Activated T-cell treated with anti-CD3 and anti-CD28 coated beads for 48 hours (primary cell): ENCODE measurements at places on chromosomes 11 and 22.

GRCh38 chr22:29635734-29636357, 32.4 kb downstream of the NF2 start:
- no peak for DNase-seq

GRCh38 chr11:123188508-123189165, 6.4 kb downstream of the CLMP start:
- DNase-seq, result no peak

GRCh38 chr11:94728541-94728940, 39.6 kb upstream of the AMOTL1 start:
- no peak for DNase-seq

- DNase-seq, result no peak
Observed at GRCh38 chr11:27735281-27735680, 35.0 kb upstream of the BDNF start.

- DNase-seq, result peak; percentile 90
Observed at GRCh38 chr11:73982595-73982989, at the start of gene UCP2. Gene UCP2 (minus strand): TSS chr11:73982843. CDS start chr11:73978378, 4,465 bp downstream.

DNA sequence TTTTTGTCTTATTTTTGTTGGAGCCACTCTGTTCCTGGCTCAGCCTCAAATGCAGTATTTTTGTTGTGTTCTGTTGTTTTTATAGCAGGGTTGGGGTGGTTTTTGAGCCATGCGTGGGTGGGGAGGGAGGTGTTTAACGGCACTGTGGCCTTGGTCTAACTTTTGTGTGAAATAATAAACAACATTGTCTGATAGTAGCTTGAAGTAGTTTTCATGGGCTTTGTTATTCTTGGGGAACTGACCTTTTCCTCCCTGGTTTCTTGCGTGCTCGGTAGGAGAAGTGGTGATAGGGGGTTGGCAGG, 6.0 kb upstream of the MCM5 start:
- DNase-seq, result no peak

DNA sequence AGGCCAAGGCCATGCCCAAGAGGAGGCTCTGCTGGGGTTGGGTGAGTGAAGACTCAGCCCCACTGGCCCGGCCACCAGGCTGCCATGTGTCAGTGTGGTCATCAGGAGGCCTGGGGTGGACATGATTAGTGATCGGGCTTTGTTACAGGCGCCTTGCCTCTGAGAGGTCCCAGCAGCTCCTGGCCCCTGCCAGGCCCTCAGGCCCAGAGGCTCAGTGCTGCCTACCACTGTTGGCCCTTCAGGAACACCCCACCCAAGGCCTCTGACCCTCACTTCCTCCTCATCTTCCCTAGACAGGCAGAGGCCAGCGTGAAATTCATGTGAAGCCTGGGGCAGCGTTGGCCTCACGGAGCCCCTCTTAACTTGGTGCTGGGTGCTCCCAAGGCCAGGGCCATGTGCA, 2.2 kb downstream of the MRPL23 start:
- no peak for DNase-seq

GRCh38 chr11:116294630-116295029, 478.2 kb downstream of the BUD13 start:
- DNase-seq, result no peak

GRCh38 chr11:43574949-43575912, 105.3 kb upstream of the HSD17B12 start:
- peak; percentile 19 for DNase-seq

- DNase-seq, result peak; percentile 49
Observed at GRCh38 chr11:63837027-63837688, 1.8 kb upstream of the MARK2 start.

GRCh38 chr11:78072455-78072854, 7.2 kb downstream of the NDUFC2 start:
- no peak for DNase-seq

DNA sequence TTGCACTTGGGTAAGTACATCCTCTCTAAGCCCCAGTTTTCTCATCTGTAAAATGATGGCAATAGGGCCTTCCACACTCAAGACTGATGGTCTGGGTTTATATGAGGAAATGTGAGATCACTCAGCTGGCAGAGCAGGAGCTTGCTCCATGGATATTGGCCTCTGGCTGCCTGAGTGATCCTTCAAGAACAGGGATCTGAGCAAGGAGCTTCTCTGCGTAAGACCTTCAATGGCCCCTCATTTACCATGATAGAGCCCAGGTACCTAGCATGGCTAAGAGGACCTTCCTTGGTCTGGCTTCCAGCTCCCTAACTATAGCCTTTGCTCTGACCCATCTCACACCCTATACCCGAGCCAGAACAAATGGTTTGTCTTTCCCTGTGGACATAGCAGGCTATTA, 5.5 kb downstream of the ROBO4 start:
- DNase-seq, result no peak

- no peak for DNase-seq
Observed at GRCh38 chr11:75073459-75074190, 23.1 kb downstream of the OR2AT4 start.

GRCh38 chr11:108880510-108880909, 215.6 kb downstream of the DDX10 start:
- no peak for DNase-seq

GRCh38 chr11:114736806-114737205, 58.5 kb downstream of the NXPE2 start:
- DNase-seq, result no peak

GRCh38 chr11:12922418-12922817, 86.7 kb upstream of the RASSF10 start:
- no peak for DNase-seq

DNA sequence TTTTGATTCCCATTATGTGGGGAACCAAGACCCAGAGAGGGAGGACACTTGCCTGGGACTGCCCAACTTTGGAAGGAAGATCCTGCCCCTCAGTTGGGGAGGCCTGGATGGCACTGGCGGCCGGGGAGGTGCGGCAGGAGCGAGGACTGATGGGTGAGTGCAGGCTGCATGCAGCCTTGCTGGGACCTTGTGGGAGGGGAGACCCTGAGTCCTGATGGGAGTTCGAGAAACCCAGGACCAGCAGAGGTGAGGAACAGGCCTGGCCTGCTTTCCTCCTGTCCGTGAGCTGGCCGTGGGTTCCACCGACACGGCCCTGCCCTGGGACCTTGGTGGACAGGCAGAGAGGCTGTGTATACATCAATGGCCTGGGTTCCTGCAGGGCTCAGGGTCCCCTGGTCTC, 19.3 kb upstream of the SMIM38 start:
- no peak for DNase-seq

DNA sequence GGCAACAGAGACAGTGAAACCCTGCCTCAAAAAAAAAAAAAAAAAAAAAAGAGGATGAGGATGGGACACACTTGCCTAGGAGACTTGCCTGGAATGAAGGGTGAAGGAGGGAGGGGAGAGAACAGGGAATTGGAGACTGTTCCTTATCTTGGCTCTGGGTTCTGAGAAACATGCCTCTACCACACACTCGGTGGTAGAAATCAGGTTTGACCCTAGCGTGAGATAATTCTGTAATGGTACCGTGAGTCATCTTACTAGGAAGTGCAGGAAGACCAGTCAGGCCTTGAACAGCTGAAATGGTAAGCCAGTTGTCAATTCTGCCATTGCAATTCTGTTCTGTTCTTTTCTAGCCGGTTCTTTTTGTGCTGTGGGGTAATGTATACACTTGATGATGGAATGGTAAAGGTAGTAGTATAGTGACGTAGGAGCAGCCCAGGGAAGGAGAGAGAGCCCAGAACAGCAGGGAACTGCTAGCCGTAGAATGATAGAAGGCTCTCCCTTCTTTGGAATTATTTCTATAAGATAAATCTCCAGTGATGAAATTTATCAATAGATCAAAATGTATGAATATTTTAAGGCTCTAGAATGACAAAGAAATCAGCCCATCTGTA, 3.9 kb upstream of the AMBRA1 start:
- DNase-seq, result no peak

DNA sequence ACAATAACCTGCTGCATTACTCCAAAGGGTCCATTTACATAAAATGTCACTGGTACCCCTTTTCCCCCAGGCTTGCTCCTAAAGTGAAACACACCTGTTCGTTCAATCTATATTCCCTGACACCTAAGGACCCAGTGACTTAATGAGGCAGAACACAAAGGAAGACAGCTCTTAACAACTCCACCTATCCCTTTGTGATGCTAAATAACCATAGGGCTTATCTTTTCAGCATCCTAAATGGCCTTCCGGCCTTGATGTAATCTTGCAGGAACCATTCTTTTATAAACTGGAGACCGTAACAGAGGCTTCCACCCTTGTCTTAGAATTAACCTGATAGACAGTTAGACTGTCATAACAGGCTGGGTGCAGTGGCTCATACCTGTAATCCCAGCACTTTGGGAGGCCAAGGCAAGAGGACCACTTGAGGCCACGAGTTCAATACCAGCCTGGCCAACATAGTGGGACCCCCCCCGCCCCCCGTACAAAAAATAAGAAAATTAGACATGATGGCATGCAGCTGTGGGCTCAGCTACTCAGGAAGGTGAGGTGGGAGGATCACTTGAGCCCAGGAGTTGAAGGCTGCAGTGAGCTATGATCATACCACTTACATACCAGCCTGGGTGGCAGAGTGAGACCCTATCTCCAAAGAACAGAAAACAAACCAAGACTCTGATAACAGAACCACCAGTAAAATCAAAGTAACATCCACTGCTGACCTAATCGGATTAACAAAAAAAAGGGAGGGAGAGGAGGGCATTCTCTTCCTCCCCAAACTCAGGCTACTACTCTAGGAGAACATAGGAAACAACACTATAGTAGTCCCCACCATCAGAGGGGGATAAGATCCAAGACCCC, 5.1 kb downstream of the CHEK2 start:
- DNase-seq, result no peak

GRCh38 chr22:33477120-33478111, 419.2 kb upstream of the SYN3 start:
- DNase-seq, result no peak
